ENCODE measurements at places on chromosomes 1 and 21.

DNA sequence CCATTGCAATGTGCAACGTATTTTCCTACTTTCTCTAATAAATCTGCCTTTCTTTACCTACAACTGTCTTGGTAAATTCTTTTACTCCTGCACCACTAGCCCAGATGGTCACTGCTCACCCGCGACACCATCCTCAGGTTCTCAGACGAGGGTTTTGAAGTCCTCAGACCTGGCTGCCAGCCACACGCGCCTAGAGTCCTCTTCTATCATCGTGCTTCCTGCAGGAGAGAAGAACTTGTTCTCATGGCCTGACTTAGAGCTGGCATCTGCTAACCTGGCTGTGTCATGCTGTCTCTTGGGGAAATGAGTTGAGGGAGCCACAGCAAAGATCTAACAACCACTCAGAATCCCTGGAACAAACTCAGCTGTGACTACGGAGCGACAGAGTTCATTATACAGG is 30.3 kb upstream of the PGBD5 start:
- DNase-seq, result no peak

DNA sequence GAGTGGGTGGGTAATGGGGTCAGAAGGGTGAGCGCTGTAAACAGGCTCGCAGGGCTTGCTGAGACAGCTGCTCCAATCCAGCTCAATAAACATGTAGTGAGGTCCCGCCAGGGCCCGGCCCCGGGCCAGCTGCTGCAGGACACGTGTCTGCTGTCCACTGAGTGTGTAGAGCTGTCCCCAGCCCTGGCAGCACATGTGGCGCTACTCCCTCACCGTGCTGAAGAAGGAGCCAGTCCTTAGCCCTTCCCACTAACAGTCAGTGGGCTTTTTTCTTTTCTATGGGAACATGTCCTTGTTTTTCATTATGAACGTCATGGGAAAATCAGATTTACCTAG is 78.9 kb upstream of the C1orf174 start:
- DNase-seq, result no peak

DNA sequence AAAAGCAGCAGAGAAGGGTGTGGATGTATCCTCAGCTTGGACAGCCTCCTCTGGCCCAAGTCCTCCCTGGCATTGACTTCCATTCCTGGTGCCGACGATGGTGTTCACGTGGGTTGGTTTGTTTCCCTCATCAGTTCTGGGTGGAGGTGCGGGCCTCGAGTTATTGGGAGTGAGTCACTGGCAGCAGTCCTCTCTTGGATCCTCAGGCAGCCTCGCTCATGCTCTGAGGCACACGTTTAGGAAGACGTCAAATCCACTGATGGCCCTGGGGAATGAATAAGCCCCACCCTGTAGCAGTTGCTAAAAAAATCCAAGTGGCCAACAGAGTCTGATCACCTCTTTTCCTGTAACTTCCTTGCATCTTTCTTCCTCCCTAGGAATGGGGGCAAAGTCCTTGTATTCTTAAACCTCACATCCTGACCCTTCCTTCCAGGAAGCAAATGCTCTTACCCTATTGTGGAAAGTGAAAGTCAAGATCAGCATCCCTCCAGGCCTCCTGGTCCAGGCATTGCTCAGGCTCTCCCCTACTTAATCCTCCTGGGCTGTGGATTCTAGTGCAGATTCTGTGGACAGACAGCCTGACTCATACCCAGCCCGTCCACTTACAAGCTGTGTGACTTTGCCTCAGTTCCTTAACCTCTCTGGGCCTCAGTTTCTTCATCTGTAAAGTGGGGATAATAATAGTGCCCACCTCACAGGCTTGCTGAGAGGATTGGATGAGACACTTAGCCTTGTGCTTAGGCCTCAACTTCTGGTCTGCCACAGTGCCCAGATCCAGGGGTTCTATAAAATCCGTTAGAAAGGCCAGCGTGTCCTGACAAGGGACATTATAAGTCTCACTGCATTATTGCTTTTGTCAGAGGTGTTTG is 111.1 kb downstream of the TLR5 start:
- no peak for DNase-seq

- DNase-seq, result peak; percentile 57
Measured at GRCh38 chr1:27366411-27367159, at the start of gene MAP3K6. TSS of gene MAP3K6 (minus strand) at chr1:27366961. CDS start at chr1:27366597, 364 bp downstream.

DNA sequence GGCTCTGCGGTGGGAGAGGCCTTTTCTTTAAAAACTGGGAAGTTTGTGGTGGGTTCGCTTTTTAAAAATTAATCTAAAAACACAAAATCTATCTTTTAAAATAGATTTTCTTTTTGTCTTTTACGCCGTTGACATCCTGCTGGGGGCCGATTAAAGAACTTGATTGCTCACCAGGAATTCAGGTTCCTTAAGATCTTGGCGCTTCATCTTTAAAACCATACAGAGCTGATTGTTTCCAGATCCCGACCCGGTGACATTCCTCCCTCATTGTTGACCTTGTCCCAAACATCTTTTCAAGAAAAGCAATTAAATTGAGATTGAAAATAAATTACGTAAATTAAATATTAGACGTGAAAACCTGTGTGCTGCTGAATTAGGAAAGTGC is 546 bp upstream of the ZNF697 start:
- no peak for DNase-seq

DNA sequence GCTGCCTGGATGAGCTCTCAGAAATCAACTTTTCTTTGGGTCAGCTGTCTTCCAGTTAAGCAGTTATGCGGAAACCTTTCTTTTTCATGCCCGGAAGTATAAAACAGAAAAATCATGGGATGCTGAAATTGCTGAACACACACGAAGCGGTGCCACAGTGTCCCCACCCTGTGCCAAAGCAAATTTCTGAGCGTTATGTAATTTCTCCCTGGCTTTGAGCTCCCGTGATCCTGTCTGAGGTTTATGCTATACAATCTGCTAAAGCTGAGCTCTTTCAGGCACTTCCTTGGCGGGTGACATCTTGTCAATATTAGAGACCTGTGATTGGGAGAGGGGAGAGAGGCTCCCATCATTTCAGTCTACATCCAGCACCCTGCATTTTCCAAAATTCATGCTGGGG is 201.7 kb downstream of the ROR1 start:
- DNase-seq, result no peak

- DNase-seq, result no peak
Measured at GRCh38 chr1:64867266-64867665, 99.1 kb downstream of the JAK1 start.

DNA sequence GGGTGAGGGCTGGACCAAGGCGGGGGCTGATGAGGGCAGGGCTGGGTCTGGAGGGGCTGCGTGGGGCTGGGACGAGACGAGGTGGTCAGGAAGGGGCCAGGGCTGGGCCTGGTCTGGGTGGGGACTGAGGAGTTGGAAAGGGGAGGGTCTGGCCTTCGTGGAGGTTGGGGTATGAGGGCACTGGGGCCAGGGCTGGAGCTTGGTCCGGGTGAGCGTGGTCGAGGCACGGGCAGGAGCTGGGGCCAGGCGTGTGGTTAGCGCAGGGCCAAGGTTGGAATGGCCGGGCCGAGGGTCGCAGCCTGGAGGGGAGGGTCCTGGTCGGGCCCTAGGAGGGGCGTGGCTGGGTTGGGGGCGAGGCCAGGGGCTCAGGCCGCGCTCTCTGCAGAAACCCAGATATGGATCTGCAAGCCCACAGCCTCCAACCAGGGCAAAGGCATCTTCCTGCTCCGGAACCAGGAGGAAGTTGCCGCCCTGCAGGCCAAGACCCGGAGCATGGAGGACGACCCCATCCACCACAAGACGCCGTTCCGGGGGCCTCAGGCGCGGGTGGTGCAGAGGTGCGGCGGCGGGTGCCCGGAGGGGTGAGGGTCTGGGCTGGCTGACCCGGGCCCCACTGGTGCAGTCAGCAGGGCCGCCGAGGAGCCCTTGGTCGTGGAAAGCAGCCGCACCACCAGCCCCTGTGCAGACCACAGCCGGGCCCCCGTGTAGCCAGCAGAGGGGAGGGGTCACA is 9.0 kb downstream of the TTLL10 start:
- DNase-seq, result no peak

GRCh38 chr1:170214117-170215032 is 68.6 kb downstream of the NTMT2 start:
- no peak for DNase-seq

- DNase-seq, result no peak
Measured at GRCh38 chr1:14363036-14363590, 235.4 kb upstream of the KAZN start.

DNA sequence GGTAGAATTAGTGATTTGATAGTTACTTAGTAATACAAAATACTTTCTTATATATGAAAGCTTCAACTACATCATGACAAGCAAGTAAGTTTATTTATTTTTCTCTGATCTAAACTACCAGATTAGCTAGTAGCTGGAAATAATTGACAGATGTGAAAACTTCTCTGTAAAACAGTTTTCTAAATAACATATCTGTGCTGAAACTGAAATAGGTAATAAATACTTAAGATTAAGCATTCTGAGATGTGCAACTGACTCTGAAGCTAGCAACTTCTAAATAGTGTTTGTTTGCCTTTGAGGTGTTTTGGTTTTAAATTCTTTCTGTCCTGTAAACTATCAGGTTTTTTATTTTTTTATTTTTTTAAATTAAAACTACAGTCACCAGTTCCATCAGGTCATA is 18.5 kb upstream of the LHX8 start:
- DNase-seq, result no peak

- no peak for DNase-seq
Measured at GRCh38 chr1:3771108-3772026, 1.2 kb upstream of the SMIM1 start.

DNA sequence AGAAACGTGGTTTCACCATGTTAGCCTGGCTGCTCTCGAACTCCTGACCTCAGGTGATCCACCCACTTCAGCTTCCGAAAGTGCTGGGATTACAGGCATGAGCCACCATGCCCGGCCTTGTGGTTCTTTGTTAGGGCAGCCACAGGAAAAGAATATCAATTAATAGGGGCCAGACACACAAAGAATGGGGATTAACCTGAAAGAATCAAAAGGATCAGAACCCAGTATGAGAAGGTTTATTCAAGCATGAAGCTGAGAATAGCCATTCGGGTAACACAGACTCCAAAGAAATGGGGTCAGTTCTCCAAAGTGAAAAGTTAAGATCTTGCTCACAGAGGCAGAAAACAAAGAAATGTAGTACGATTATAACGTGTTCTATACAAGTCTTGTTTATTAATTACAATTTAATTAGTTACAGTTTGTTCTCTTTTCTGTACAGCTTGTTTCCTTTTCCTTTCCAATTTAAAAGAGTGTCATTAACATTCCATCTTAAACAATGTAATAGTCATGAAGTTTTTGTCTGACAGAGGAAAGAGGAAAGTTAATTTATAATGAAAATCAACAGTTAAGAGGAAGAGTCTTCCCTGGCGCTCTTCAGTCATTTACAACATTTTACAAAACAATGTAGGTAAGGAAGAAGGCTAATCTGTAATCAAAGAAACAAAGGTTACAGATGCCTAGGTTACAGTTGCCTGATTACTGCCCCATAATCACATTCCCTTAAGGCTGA is 51.3 kb upstream of the SLC45A1 start:
- no peak for DNase-seq

DNA sequence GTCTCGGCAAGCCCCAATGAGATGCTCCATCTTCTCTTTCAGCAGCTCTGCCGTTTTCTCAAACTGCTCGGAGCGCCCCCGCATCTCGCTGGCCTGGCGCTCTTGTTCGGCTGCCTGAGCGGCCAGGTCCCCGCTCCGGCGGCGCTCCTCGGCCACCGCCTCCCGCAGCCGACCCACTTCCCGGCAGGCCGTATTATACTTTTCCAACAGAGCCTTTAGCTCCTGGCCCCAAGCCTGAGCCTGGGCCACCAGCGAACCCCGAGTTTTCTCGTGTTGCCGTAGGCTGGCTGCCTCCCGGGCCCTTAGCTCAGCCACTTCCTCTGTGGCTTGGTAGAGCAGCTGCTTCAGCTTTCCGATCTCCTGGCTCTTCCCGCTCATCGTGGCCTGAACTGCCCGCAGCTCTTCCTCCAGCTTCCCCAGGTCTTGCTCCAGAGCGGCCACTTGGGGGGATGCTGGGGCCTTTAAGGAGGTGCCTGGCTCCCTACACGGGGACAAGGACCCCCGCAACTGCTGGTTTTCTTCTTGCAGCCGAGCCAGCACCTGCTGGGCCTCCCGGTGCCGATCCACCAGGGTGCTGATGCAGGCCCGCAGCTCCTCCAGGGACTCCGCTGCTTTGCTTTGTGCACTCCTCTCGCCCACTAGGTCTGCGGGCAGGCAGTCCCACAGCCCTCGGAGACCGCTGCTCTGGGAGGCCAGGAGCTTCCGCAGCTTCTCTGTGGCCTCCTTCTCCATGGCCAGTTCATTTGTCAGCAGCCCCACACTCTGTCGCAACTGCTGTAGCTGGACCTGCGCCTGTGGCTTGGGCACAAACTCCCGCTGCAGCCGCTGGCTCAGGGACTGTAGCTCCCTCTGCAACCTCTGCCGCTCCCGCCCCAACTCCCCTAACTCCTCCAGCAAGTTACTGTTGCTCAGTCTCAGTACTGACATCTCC is 13.4 kb upstream of the PIAS3 start:
- no peak for DNase-seq

DNA sequence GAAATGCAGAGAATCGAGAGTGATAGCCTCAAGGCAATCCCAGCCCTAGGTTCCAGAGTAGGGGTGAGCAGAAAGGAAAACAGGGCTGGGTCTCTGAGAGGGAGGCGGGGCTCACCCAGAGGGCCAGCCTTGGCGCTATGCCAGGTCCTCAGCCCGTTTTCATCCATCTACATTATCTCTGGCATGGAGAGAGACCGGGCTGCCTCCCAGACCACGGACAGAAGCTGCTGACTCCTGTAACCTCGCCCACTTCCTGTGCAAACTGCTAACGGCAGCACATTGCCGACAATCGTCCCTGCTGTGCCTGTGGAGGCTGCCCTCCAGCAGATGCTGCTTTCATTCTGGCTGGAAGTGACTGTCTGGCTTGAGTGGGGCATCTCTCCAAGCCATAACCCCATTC is 569.1 kb downstream of the NPHP4 start:
- no peak for DNase-seq

GRCh38 chr1:201503397-201504176 is 3.3 kb downstream of the CSRP1 start:
- DNase-seq, result peak; percentile 99

DNA sequence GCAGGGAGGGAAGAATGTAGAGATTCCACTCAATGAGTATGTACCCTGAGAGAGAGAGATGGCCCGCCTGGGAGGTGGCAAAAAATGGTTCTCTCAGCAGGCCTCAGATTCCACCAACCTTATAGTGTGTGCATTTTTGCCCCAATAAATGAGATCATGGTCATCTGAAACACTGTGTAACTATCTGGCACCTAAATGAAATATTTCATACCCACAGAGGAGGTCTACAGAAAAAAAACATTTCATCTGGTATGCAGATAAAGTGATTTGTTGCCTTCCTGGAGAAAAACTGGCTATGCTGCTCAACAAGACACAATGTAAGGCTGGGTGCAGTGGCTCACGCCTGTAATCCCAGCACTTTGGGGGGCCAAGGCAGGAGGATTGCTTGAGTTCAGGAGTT is 4.9 kb downstream of the TMCO2 start:
- DNase-seq, result no peak

DNA sequence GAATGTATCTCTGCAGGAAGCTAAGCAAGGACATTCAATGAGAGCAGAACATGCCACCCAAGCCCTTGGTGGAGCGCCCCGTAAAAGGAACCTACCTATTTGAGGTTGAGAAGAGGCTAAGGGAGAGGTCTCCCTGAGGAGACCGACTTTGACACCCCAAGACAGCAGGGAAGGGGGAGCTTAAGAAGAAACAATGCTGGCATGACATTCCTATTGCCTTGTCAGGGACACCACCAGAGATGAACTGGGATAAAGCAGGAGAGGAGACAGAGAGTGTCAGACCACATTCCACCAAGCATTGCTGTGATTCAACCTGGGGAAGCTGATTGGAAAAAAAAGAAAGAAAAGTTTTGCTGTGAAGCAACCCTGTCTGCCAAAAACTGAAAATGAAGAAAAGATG is 13.3 kb upstream of the S100A2 start:
- no peak for DNase-seq

All from brain microvascular endothelial cell (primary cell).